ENCODE measurements at places on chromosomes 16 and 17. TPM values are rescaled to one million over a fixed set of nuclear protein-coding genes. Genes with fewer than 3 reads are reported as not detected.
A peak's percentile ranks its signal among the peaks of the same experiment; 100 is the strongest.

Gene NPIPB9
- 1.7 TPM for total RNA-seq

GRCh38 chr16:78689028-78689427 lies 589.6 kb downstream of the WWOX start:
- DNase-seq, result no peak

- DNase-seq, result no peak
These were observed 9.0 kb downstream of the CANT1 start for GRCh38 chr17:79000396-79001189.

DNA sequence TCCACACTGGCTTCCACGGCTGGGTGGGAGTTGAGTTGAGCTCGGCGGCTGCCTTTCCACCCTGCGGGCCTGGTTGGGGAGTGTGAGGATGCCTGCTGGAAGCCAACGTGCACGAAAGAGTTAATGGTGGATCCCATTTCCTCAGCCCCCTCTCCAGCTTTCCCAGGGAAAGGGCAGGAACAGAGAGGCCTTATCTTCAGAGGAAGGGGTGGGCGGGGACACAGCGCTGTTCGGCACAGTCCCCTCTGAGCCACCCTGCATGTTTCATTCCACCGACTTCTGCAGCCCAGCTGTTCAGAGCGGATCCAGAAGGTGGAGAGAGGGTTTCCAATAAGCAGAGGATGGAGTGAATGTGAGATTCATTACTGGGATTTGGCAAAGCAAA lies 295.3 kb downstream of the SEC14L1 start:
- peak; percentile 74 for DNase-seq

DNA sequence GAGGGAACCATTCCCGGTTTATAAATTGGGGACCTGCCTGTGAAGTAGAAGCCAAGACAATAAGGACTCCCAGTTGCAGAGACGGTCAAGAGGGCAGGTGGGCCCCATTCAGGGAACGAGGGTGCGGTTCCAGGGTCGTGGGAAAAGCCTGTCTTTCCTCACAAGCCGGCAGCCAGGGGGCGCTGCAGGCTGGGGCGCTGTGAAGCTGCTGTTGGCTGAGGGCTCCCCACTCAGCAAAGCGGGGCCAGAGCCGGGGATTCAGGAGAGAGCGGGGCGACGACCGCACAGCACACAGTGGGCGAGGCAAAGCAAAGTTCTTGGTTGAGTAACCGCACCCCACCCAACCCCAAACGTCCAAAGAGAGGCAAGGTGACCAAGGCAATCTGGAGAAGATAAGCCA lies 24.9 kb downstream of the CDRT15 start:
- no peak for DNase-seq

DNA sequence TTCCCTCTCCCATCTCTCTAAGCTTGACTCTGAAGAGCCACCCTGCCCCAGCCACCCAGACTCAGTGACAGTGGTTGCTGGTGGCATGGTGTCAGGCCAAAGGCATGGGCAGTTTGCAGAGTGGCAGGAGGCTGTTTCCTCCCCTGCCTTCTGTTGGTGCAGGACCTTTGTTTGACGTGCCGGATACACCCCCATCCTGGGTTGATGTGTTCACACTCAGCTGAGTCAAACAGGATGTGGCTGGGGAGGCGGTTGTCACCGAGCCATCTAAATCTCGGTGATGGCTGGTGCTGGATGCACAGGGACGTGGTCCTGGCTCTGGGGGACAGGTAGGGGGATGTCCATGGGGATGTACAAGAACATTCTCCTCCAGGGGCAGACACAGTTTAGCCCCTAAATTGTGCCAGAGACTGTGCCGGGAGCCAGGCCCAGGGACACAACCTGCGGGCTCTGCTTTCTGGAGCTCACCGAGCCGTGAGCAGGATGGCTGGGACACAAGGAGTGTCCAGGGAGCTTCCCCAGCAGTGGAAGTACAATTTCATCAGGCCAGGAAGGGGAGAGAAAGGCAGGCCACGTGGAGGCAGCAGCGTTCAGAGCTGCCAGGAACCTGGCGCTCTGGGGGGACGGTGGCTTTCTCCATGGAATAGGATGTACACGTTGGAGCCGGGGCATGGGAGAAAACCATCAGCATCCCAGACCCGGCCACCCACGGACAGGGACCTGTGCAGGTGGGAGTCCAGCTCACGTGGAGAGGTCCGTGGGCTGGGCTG lies 264.2 kb downstream of the SEC14L1 start:
- DNase-seq, result peak; percentile 84

GRCh38 chr17:51229889-51230288 lies 30.0 kb downstream of the MBTD1 start:
- no peak for DNase-seq

GRCh38 chr17:73224237-73224636 lies 31.4 kb downstream of the COG1 start:
- DNase-seq, result no peak

DNA sequence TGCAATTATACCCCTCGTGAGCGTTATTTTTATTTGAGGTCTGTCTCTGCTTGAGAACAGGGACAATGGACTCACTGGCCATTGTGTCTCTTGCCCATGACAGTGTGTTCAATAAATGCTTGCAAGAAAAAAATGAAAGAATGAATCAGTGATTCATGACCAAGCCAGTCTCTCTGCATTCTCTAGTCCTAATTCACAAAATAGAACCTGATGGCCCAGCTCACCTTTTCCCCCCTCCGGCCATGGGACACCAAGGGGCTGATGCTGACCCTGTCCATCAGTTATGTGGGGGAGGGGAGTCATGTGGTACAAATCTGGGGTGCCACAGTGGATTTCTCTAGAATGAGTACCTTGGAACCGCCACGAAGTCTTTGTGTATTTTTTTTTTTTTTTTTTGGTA lies 38.2 kb downstream of the CCDC42 start:
- no peak for DNase-seq

Measured in fibroblast of lung (primary cell).